Stomach (tissue), 19 donors: ENCODE measurements at places on chromosomes 7 and 10. TPM values are rescaled to one million over a fixed set of nuclear protein-coding genes. Genes with fewer than 3 reads are reported as not detected.

OR13A1 gene
- total RNA-seq: not detected

SERPINE1 gene
- 4.1 TPM for total RNA-seq

CCDC172 gene
- total RNA-seq: not detected

FKBP6 gene
- not detected for total RNA-seq

C10orf90 gene
- total RNA-seq: not detected
